Activated T-cell treated with anti-CD3 and anti-CD28 coated beads, Interleukin-2, amount 50 U/mL, for 4 hours (primary cell): ENCODE measurements at places on chromosomes 11 and 22. TPM values are rescaled to one million over a fixed set of nuclear protein-coding genes. Genes with fewer than 3 reads are reported as not detected.

- DNase-seq: no peak
Observed at GRCh38 chr11:89267660-89268302, 90.1 kb downstream of the TYR start.

GRCh38 chr11:9386901-9387300, 2.4 kb downstream of the IPO7 start:
- no peak for DNase-seq

DNA sequence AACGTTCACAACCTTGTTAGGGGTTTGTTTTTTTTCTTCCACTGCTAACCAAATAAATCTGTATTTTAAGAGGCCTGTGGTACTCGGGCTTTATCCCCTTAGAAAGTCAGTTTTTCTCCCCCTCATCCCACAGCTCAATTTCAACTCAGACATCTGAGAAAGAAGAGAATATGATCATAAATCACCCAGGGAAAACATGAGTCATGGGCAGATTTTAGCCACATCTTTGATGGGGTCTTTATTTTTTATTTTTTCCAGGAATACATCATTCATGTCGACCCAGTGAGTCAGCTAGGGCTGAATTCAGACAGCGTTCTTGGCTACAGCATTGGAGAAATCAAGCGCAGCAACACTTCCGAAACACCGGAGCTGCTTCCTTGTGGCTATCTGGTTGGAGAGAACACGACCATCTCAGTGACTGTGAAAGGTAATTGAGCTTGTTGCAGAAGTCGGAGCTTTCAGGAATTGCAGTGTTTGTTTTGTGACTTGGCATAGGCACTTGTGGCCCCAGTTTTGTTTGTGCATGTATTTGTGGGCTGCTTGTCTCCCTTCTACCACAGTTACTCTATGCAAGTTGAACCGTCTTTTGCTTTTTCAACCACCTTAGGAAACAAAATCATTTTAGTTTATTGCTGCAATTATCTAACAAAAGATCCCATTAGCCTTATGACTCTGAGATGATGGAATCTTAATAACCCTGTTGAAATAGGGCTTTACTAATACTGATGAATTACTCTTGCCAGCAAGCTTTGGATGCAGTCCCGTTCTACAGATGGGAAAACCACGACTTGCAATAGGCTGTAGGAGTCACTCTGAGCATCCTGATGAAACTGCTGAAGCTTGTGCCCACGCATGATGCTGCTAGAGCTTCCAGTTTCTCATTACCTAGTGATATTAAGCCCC, 62.7 kb downstream of the DBX1 start:
- no peak for DNase-seq

The PLEKHA7 gene
- total RNA-seq: 3.4 TPM

DNA sequence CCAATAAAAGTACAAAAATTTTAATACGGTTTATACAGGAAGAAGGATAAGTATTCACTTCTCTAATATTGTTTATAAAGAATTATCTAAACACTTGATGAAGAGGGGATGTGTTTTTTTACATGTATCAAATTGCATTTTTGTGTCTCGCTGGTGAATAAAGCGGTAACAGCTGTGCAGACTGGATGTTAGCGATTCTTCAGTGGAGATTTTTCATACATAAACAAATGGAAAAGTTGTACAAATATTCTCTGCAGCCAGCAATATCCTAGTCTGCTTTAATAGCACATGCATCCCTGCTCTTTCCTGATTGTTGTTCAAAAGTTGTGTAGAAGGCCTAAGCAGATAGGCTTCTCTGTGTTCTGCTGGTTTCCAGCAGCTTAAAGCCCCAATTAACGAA, 369.3 kb downstream of the SOX6 start:
- no peak for DNase-seq

The CRYBA4 gene
- total RNA-seq: not detected

GRCh38 chr22:29203488-29204454, 1.9 kb upstream of the EMID1 start:
- no peak for DNase-seq

- DNase-seq: no peak
Observed at GRCh38 chr11:96178049-96178886, 164.7 kb downstream of the MAML2 start.

- DNase-seq: no peak
Observed at GRCh38 chr11:47331454-47332302, 20.8 kb downstream of the MYBPC3 start.

The DGCR6L gene
- 38.1 TPM for total RNA-seq

DNA sequence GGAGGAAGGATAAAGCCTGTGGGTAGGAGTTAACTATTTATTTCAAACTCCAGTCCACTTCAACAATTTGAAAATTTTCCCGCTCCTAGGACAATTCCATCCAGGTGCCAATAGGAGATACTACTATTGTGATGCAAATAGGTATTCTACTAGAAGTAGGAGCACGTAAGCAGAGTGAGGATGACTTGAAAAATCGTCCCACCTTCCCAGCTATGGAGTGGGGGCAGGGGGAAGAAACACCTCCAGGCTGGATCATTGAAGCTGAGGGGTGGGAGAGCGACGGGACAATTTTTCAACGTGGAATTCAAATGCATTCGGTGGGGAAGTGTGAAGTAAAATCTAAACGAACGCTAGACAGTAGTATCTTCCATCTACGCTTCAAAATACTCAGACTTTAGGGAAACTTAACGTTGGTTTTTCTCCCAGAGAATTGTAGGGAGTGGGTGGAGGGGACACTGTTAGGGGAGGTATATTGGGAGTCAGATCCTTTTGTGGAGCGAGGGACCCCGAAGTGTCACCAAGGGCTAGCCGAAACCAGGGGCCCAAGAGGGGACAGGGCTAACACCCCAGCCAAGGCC, 523 bp upstream of the ARHGAP42 start:
- no peak for DNase-seq

- DNase-seq: no peak
Observed at GRCh38 chr11:100683126-100683525, 4.0 kb upstream of the ARHGAP42 start.

GRCh38 chr22:32103658-32104315, 55.3 kb downstream of the C22orf42 start:
- DNase-seq: no peak

The CFAP300 gene
- not detected for total RNA-seq

GRCh38 chr11:11967669-11968510, 40.5 kb downstream of the DKK3 start:
- no peak for DNase-seq

DNA sequence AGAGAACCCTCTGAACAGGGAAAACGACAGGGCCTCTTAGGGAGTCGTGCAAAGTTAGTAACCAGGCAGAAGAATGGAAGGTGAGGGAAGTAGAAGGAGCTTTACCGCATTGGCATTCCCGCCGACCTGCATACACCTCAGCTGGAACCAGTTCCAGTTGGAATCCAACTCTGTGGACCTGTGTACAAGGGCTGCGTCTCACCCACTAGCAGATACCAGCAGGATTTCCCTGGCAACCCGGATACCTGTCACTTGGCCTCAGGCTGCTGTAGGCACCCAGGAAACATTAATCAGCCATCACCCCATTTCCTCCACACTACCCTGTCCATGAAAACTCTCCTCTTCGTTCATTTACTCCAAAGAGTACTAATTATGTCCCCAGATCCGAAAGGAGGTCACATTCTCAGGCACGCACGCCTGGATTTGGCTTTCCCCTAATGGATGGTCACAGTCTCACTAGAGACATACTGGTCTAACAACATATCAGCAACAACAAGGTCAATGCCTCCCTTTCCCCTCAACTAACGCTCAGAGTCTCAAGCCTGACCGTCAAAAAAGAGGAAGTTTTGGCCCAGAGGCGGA, 842 bp downstream of the ARFGAP2 start:
- no peak for DNase-seq

- DNase-seq: no peak
Observed at GRCh38 chr11:119434591-119435330, 11.8 kb upstream of the THY1 start.

DNA sequence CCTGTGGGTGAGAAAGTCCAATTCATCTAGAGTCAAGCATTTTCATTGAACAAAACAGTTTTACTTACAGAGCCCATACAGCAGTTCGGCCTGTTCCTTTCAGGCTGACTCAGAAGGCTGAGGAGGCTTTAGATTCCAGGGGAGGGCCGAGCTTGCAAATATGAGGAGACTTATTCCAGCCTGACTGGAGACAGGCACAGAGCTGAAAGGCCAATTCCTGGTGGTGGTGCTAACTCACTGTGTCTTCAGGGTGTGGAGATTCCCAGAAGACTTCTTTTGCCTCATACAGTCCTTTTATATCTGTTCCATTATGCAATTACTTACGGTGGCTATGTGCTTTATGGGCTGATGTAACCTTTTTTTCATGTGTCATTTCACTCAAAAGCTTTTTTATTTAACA, at the start of gene OR51E2:
Gene OR51E2 (minus strand): TSS at position 269 of the 400 bp plus-strand sequence. CDS start 15,142 bp downstream, outside the sequence.
- DNase-seq: no peak

The MMP12 gene
- total RNA-seq: not detected

- DNase-seq: no peak
Observed at GRCh38 chr11:73308961-73309919, 1.2 kb downstream of the ARHGEF17 start.

GRCh38 chr22:25346859-25347751, 127.7 kb downstream of the CRYBB2 start:
- no peak for DNase-seq

GRCh38 chr11:69702239-69702691, 1.6 kb downstream of the FGF19 start:
- DNase-seq: no peak

The FJX1 gene
- total RNA-seq: 1.5 TPM

The CHEK2 gene
- total RNA-seq: 6.5 TPM

GRCh38 chr22:32991353-32992101, 66.7 kb downstream of the SYN3 start:
- no peak for DNase-seq

GRCh38 chr11:114847306-114847975, 169.1 kb downstream of the NXPE2 start:
- no peak for DNase-seq

The GAS2 gene
- total RNA-seq: 1.5 TPM

GRCh38 chr11:60121264-60121663, 32.8 kb downstream of the MS4A2 start:
- DNase-seq: no peak

GRCh38 chr11:71459076-71459766, 6.2 kb downstream of the NADSYN1 start:
- no peak for DNase-seq

The NAP1L4 gene
- 199 TPM for total RNA-seq

The OR51B2 gene
- not detected for total RNA-seq

The OR51E2 gene
- not detected for total RNA-seq

DNA sequence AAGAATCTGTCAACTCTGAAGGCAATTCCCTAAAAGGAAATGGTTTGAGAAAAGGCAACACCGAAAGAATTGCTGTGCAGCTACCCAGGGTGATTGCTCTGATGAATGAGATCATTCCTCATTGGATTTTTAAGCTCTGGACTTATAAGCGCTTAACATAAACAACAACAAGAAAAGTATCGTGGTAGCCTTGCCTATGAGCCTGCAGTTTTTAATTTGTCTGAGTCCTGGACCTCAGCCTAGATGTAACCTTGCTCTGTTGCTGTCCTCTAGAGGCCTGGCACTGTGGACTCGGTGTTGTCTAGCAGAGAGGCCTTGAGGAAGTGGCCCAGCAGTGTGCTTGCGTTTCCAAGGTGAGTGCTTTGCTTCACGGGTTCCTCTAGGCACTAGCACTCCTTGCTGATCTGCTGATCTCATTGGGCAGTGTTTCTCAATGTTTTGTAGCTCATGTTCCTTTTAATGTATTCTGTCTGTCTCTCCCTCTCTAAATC, 20.4 kb downstream of the CCDC81 start:
- DNase-seq: no peak

The GGTLC2 gene
- not detected for total RNA-seq
